ENCODE measurements at places on chromosomes 6 and 20.

DNA sequence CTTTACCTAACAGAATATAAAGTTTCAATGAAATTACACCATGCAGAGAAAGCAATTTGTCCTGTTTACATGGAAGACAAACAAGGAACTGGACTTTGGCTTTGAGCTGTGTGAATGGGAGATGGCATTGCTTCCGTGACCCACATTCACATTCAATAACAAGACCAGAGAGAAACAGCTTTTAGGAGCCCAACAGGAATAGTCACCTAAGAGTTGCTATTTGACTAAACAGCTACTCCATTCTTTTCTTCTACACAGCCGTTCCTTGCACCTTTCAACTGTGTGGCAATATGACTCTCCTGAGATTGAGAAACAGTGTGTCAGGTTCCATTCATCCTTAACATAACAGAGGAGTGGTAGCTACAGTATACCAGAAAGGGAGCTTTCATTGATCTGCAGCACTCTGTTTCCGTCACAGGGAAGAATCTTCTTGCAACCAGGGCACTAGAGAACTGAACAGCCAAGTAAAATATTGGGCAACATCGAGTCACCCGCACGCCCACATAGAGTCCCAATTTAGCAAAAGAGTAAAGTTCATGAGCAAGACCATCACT, 355.1 kb downstream of the HAO1 start:
- no peak for DNase-seq

DNA sequence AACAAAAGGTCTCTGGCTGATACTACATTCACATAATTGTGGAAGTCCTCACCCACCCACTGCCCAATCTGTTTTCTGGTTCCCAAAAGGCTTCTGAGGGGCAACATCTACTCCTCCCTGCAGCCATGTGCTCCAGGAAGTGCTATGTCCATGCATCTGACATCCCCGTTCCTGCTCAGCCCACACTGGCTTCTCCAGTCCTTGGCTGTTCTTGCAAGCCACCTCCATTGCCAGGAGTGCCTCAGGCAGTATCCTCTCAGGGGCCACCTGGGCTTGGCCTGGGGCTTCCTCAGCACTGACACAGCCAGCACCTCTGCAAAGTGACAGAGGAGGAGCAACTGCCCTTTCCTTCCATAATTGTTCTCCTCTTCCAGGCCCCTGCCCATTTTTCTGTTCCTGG, 18.3 kb downstream of the ARHGAP18 start:
- no peak for DNase-seq

GRCh38 chr6:140784573-140784972, 1348.2 kb upstream of the GJE1 start:
- DNase-seq = no peak

GRCh38 chr20:56268536-56268935, 20.0 kb downstream of the MC3R start:
- no peak for DNase-seq

- peak; percentile 67 for DNase-seq
These were observed 44.2 kb downstream of the MOXD1 start for GRCh38 chr6:132357120-132357519.

DNA sequence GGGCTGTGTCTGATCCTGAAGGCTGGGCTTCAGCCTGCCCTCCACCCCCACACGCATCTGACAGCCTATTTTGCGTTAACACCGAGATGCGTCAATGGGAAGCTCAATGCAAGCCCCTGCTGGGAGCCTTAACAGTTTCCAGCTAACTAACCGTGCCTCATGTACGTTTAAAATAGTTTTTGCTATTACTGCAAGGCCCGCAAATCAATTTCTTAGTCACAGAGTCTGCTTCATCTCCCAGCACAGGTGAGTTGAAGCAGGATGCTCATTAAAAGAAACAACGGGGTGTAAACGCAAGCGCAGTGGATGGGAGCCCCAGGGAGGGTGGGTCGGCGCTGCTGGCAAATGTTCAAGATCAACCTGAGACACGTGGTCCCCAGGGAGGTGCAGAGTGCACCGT, 142.8 kb upstream of the PHACTR3 start:
- DNase-seq = no peak

GRCh38 chr6:111569951-111570350, 35.7 kb downstream of the TRAF3IP2 start:
- no peak for DNase-seq

Measured in amniotic epithelial cell (primary cell).